ENCODE measurements at places on chromosomes 6 and 20. TPM values are rescaled to one million over a fixed set of nuclear protein-coding genes. Genes with fewer than 3 reads are reported as not detected.
A peak's percentile ranks its signal among the peaks of the same experiment; 100 is the strongest.

- no peaks in the 10 kb centered on the region for H3K27me3 ChIP-seq
- H3K4me3 ChIP-seq, result peak overlapping the region; percentile 97
- H3K27ac ChIP-seq, result peak overlapping the region; percentile 100
- no peak for DNase-seq
- H3K4me1 ChIP-seq, result peaks cover 23% of the 10 kb centered on the region
- H3K36me3 ChIP-seq, result peaks cover 44% of the 10 kb centered on the region
Measured at GRCh38 chr6:30683980-30684338, 2.5 kb downstream of the PPP1R18 start.

Gene FAM162B
- total RNA-seq, result 3.2 TPM

DNA sequence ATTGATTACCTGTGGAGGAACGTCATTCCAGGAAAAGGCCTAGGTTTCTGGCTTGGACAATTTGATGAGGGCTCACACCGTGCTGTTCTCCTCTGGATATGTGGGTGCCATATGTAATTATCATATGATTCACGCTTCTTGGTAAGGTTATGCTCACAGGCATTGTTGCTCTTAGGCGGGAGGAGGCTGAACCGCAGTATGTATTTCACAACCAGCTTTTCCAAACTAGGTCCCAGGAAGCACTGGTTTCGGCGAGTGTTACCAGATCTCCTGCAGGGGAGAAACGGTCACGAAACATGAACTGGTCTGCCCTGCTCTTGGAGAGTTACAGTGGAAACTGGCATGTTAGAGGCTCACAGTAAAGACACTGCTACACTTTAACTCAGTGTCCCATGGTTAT, 793 bp upstream of the FAM50B start:
- peak overlapping the region; percentile 1 for H3K27ac ChIP-seq
- H3K4me1 ChIP-seq, result peaks cover 13% of the 10 kb centered on the region
- no peak overlapping the region for H3K4me3 ChIP-seq
- DNase-seq, result no peak
- H3K36me3 ChIP-seq, result no peaks in the 10 kb centered on the region

- peak; percentile 86 for DNase-seq
- peaks cover 11% of the 10 kb centered on the region for H3K4me1 ChIP-seq
- H3K27ac ChIP-seq, result peak overlapping the region; percentile 76
- peak overlapping the region; percentile 62 for H3K4me3 ChIP-seq
Measured at GRCh38 chr6:134174672-134175531, 122.5 kb upstream of the SLC2A12 start.

GRCh38 chr6:41256383-41256782, 28.2 kb downstream of the TREML4 start:
- no peak overlapping the region for H3K4me3 ChIP-seq
- H3K27me3 ChIP-seq, result no peaks in the 10 kb centered on the region
- no peaks in the 10 kb centered on the region for H3K4me1 ChIP-seq
- no peaks in the 10 kb centered on the region for H3K36me3 ChIP-seq
- no peak overlapping the region for H3K27ac ChIP-seq

- no peaks in the 10 kb centered on the region for H3K4me1 ChIP-seq
- H3K27me3 ChIP-seq, result no peaks in the 10 kb centered on the region
- H3K27ac ChIP-seq, result no peak overlapping the region
- peaks cover 18% of the 10 kb centered on the region for H3K36me3 ChIP-seq
- no peak overlapping the region for H3K4me3 ChIP-seq
- DNase-seq, result no peak
Measured at GRCh38 chr20:56460459-56460858, 8.0 kb upstream of the RTF2 start.

DNA sequence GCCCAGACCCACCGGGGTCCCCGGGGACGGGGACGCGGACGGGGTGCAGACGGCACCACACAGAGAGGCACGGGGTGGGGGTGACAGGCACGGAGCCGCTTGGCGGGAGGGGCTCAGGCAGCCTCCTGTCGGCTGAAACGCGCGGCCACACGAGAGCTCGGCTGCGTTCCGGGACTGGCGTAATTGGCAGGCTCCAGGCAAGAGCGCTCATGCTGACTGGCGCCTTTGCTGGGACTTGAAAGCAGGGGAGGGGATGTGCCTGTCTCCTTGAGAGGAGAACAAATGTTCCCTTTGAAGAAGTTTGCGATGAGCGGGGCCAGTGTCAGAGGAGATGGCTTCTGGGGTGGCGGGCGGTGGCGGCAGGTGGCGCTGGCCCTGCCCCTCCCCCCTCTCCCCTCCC, 25.8 kb downstream of the BHLHE23 start:
- H3K36me3 ChIP-seq, result no peaks in the 10 kb centered on the region
- no peak overlapping the region for H3K27ac ChIP-seq
- DNase-seq, result no peak
- H3K27me3 ChIP-seq, result peaks cover 75% of the 10 kb centered on the region
- no peaks in the 10 kb centered on the region for H3K4me1 ChIP-seq

Data from IMR-90 (cell line).